ENCODE measurements at places on chromosomes 13 and 19.

- peak; percentile 12 for DNase-seq
Measured at GRCh38 chr13:21124852-21125251, 51.5 kb downstream of the SKA3 start.

- peak; percentile 53 for DNase-seq
Measured at GRCh38 chr13:50970956-50971355, 61.4 kb downstream of the RNASEH2B start.

DNA sequence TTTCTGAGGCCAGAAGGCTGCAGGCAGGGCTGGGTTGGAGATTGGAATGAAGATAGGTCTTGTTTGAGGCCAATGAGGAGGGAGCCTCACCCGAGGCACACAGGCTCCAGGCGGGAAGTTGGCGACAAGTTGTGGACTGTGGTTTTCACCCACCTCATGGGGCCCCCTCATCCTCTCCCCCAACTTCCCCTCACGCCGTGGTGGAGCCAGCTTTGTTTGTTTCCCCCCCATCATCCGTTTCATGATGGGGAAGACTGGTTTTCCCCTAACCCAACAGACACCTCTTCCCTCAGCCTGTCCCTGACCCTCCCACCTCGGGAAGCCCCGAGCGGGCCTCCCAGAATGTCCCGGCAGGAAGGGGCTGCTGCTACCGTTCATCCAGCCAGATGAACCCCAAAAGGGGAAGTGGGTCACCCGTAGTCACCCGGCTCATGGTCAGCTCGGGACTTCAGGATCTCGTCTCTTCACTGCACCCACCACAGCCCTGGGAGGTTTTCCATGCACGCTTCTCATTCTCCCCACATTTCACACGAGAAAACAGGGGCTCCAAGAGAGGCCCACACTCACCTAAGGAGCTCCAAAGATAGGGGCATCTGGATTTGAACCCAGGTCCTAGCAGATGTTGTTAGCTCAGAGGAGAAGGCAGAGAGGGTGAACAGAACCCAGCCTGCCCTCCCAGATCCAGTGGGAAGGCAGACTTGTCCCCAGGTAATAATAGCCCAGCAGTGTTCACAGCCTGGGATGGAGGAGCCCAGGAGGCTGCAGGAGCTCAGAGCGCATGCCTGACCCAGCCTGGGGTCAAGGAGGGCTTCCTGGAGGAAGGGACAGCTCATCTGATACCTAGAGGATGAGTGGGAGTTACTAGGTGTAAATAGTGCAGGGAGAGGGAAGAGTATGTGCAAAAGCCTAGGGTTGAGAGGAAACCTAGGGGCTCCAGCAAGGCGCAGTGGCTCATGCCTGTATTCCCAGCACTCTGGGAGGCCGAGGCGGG lies 23.5 kb downstream of the CEACAM16 start:
- DNase-seq: peak; percentile 95

DNA sequence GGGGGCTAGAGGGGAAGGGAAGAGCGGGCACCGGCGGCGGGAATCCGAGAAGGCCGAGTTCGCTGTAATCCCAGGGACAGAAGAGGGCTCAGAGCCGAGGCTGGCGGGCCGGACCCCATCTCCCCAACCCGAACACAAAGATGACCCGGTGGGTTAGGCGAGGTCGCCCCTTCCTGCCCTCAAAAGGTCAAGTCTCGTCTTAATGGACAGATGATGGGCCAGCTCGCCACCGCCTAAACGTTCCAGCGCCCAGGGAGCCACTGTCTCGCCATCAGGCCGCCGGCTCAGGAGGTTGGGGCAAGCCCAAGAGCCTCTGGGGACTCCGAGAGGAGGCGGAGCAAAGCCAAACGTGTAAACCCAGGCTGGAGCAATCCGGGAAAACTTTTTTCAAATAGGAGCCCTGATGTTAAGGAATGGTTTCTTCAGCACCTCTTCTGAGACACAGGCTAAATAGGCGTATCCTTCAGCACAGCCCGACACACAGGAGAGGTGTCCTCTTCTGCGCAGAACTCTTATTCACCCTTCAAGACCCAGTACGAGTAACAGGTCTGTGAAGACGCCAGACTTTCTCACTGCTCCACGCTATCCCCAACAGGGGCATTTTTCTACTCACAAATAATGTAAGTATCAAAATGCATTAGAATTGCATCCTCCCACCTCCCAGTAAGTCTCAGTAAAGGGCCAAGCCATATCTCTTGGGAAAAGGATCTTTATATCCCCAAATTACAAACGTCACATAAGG lies 6.3 kb upstream of the POU4F1 start:
- peak; percentile 44 for DNase-seq

GRCh38 chr19:7196763-7197118 lies 97.5 kb downstream of the INSR start:
- peak; percentile 28 for DNase-seq

DNA sequence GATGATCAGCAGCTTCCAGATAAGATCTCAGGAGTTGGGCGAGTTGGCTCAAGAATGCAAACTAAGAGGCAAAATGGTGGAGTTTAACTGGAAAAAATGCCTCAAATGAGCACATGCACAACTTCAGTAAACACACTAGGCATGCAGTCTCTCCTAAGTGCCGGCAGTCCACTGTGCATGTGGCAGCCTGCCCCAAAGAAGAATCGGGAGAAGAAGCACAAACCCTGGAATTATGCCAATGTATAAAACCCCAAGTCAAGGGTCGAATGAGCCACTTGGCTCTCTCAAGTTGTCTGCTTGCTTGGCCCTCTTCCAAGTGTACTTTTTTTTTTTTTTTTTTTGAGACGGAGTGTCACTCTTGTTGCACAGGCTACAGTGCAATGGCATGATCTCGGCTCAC lies 53.3 kb upstream of the SLITRK1 start:
- no peak for DNase-seq

DNA sequence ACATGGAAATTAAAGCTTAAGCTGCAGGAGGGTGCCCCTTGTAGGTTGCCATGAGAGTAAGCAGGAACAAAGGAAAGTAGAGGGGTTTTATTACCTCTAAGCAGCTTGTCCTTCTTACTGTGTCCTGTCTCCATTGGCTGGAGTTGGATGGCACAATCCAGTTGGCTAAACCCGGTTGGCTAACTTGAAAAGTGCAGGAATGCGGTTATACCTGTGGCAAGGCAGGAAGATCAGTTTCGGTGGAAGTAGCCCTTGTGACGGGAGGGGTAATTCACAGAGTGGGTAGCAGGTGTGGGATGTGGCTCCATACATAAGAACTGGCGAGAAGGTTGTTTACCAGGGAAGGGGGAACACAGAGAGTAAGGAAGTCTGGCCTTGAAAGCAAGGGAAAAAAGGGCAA lies 3.2 kb downstream of the ZNF726 start:
- no peak for DNase-seq

DNA sequence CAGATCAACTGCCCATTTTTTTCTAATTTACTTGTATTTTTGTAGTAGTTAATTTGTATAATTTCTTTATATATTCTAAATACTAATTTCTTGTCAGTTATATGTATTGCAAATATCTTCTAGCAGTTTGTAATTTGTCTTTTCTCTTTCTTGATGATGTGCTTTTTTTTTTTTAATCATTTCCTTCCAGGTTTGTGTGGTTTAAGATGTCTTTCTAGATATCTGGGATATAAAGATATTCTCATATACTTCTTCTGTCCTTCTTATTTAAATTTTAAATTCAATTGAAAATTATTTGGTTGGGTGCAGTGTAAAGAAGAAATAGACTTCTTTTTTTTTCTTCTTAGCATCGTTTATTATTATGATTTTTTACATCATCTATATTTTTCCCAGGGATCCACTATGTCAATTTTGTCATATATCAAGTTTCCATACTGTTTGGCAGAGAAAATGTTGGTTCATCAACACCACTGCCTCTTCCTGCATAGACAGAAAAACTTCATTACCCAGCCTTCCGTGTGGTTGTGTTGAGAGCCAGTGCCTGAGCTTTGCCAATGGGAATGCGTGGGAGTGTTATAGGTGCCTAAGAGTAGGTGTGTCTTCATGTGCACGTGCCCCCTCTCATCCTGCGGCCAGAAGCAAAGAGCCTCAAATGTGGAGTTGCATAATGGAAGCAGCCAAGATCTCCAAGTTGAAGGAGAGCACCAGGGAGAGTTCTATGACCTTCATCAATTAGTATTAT lies 15.8 kb downstream of the CPB2 start:
- DNase-seq: no peak

DNA sequence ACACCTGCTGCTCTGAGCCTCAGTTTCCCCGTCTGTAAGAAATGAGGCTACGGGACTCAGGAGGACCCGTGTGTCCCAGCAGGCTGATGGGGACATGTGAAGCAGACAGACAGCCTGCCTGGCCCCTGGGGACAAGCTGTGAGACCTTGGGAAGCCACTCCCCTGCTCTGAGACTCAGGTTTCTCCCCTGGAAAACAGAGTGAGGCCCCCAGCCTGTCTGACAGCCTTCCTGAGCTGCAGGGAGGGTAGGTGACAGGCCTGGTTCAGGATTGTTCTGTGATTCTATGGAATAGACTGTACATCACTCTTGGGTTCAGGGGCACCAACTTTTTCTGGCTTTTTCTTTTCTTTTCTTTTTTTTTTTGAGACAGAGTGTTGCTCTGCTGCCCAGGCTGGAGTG lies 2.9 kb upstream of the NTF4 start:
- DNase-seq: no peak

DNA sequence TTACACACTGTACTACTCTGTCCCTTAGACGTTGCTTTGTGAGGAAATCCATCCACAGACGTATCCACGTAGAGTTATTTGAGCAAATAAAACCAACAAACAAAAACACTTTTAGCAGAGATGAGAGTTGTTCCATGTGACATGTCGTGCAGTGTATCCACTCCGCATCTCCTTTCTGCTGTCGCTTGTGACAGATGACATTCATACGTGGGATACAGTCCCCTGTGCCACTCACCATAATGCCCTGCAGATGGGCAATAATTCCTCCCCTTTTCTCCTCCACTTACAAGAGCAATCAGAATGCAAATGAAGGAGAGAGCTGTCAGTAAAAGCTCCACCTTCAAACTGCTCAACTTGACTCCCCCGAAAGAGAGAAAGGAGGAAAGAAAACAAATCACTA lies 26.0 kb downstream of the IRS2 start:
- DNase-seq: no peak

DNA sequence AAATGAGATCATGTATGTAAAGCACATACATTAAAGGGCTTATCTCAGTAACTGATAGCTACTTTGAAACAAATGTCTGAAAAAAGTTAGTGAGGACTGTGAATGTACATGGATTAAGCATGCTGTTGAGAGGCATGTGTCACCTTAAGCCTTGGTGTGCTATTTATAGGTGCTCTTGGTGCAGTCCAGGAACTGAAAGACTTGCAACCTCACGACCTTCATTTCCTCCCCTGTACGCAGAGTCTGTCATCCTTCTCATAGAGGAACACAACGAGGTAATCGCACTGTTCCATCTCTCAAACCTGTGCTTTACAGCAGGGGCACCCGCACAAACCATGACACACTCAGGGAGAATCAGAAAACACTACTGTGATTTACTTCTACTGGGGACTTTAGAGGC lies 65.6 kb downstream of the UFM1 start:
- DNase-seq: no peak

DNA sequence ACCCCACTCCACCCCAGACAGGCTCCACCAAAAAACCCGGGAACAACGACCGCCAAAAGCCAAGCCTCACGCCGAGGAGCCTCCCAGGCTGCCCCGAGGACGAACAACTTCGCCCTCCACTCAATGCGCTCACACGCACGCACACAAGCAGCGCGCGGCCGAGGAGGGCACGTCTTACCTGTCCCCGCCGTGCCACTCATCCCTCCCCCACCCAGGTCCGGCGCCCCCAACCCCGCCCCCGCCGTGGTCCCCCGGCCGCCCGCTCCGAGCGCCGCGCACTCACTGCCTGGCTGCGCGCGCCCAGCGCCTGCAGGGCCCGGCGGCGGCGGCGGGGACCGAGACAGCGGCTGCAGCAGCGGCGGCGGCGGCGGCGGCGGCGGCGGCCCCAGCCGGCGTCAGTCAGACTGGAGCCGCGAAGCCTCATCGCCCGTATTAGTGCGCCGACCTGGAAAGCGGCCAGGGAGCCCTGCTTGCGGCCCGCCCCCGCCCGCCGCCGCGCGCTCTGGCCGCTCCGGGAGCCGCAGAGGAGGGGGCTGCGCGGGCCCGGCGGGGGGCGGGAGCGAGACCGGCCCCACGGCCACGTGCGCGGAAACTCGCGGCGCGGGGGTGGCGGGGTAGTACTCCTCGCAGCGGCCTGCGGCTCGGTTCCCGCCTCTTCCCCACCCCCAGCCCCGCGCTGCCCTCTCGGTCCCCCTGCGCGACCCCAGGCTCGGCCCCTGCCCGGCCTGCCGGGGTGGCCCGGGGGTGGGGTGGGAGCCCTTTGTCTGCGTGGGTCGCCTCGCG lies at the start of gene SMAD9:
Gene SMAD9, minus strand, starts transcription at position 406 of the 783 bp plus-strand sequence. CDS start 40,549 bp downstream, outside the sequence.
- DNase-seq: peak; percentile 42

DNA sequence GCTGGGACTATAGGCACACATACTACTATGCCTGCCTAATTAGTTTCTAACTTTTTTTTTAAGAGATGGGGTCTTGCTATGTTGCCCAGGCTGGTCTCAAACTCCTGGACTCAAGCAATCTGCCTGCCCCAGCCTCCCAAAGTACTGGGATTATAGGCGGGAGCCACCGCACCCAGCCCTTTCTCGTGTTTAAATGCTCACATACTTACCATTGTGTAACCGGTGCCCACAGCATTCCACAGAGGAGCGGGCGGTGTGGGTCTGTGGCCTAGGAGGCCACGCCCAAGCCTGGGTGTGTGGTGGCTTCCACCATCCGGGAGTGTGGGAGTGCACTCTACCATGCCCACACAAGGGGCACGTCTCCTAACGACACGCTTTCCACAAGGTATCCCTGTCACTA lies 7.7 kb downstream of the LMNB2 start:
- no peak for DNase-seq

DNA sequence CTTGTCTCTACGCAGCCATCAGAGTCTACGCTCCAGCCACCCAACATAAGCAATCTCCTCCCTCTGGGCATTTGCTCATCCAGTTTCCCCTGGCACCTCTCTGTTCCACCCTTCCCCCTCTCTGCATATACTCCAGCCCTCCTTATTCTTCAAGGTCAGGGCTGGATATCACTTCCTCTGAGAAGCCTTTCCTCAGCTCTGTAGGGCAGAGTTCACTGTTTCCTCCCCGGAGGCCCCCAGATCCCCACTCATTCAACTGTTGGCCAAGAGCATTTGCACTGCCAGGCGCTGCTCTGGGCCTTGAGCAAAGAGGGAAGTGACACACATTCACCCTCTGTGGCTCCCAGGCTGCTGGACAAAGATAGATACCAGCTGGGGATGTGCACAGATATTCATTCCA lies 3.3 kb downstream of the FCGRT start:
- peak; percentile 95 for DNase-seq
